ENCODE measurements at places on chromosomes 5 and 9.

DNA sequence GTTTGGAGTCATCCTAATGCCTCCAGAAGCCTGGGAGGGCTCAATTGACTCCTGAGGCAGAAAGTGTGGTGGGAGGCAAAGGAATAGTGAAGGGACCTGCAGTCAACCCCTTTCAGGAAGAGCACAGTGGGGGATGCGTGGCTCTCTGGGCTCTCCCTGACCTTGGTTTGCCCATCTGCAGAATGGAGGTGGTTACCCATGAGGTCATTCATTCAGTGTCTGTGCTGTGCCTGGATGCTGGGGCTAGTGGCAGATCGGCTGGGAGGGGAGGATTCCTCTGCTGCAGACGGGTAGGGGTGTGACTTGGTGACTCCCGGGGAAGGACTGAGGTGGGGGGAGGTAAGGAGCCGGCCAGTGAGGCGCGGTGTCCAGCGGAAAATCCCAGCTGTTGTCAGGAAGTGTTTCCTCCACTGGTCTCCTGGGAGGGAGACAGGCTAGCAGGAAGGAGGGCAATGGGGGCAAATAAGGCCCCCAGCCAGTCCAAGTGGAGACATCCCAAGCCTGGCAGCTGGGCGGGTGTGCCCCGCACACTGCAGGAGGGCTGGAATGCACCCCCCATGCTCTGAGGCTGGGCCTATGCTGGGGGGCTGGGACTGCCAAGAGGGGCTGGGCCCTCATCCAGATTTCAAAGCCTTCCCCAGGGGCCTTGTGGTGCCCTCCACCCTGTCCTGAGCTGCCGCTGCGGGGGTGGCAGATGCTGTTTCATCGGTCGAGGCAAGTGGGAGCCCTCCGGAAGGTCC is 10.9 kb downstream of the CXXC5 start:
- DNase-seq = no peak

GRCh38 chr5:17069995-17070511 is 134.0 kb upstream of the MYO10 start:
- DNase-seq = no peak

DNA sequence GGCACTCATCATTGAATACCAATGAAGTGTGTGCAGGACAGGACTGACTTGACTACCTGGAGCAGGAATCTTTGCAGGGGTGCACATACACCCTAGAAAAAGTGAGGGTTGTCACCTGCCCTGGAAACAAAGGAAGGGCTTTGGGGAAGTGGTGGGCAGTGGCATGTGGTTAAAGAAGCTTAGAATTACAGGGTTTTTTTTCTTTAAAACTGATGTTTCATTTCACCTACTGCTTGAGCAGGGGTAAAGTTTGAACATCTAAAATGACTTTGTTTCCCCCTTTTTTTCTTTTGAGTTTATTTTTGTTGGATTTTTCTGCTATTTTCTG is 2.0 kb upstream of the KDM3B start:
- DNase-seq = no peak

DNA sequence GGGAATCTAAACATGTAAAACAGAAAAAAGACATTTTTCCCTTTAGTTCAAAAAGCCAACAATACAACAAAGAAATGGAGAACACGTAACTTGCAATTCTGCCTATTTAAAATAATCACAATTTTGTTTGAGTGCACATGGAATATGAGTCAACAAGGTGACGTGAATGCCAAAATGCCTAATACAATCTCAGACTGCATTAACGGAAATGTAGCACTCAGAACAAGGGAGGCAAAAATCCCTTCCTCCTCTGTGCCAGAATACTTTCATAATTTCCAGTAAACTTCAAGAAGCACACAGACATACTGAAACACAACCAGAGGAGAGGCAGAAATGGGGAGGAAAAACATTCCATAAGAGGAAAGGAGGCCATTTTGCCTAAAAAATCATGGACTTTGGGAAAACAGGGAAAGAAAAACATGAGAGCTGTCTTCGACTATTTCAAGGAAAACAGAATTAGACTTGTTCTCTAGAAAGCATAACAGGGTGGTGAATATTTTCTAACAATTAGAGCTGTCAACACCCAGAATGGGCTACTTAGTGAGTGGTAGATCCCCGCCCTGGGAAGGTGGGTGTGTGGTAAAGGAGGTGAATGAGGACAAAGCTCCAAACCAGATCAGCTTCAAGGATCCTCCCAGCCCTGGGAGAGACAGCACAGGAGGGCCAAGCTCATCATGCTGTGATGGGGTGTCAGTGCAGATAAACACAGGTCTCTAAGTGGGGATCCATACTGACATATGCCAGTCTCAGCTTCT is 48.2 kb downstream of the ABCA1 start:
- DNase-seq = no peak

DNA sequence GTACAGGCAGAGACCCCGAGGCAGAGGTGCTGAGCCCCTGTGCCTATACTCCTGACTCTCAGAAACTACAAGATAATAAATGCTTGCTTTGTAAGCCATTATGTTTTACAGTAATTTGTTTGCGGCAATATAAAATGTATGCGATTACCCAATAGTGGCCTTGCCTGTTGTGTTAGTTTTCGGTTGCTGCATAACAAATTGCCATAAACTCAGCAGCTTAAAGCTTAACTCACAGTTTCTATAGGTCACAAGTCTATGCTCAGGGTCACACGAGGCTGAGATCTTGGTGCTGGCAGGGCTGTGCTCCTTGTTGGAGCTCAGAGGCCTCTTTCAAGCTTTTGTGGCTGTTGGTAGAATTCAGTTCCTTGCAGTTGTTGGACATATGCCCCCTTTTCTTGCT is 114.8 kb downstream of the COL23A1 start:
- no peak for DNase-seq

- no peak for DNase-seq
Observed at GRCh38 chr5:23025629-23026233, 172.6 kb upstream of the CDH12 start.

DNA sequence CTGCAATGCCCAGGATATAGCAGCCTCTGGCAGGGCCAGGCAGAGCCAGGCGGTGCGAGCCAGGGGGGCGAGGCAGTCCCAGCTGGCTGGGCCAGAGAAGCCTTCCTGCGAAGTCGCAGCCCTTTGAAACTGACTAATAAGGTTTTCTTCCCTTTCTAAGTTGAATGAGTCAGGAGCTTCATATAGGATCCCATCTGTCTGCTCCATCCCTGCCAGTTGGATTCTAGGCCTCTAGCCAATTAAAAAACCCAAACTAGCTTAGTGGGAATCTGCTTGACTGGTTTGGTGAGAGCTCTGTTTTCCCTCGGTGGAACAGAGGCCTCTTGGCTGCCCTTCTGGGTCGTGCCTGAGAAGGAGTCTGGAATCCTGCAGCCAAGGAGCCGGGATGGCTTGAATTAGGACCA is 70.1 kb upstream of the RAPGEF1 start:
- DNase-seq = no peak

GRCh38 chr5:118224546-118224945 is 763.8 kb downstream of the DTWD2 start:
- no peak for DNase-seq

DNA sequence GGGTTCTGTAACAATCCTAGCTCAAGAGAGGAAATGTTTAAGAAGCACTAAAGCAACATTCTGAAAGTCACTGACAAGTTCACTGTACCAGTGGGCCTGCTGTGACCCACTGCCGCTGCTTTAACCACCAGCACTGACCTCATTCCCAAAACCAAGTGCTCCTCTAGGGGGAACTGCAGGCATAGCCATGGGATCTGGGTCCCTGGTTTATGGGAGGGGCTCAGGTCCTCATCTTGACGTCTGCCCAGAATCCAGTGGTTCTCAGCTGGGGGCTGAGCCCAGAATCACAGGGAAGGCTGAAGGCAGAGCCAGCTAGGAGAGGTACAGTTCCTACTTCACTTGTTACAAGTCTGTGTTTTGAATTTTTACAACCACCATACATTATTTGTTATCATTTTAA is 36.1 kb upstream of the SLC2A8 start:
- no peak for DNase-seq

DNA sequence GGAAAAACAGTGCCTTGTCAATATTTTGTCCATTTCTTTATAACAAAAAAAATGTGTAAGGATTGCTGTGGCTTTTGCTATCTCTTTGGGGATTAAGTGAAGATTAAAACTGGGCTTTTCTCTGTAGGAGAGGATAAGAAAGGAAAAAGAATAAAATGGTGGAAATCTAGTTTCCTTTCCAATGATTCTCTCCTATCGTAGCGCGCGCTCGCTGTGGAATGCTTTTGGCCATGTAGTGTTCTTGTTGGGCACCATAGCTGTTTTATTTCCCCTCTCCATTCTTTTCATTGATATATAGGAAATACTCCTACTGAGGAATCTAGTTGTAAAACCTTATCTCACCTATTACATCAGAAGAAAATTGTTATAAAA is 1.5 kb downstream of the STXBP1 start:
- no peak for DNase-seq

- no peak for DNase-seq
Observed at GRCh38 chr5:180467028-180467975, 26.9 kb upstream of the CNOT6 start.

DNA sequence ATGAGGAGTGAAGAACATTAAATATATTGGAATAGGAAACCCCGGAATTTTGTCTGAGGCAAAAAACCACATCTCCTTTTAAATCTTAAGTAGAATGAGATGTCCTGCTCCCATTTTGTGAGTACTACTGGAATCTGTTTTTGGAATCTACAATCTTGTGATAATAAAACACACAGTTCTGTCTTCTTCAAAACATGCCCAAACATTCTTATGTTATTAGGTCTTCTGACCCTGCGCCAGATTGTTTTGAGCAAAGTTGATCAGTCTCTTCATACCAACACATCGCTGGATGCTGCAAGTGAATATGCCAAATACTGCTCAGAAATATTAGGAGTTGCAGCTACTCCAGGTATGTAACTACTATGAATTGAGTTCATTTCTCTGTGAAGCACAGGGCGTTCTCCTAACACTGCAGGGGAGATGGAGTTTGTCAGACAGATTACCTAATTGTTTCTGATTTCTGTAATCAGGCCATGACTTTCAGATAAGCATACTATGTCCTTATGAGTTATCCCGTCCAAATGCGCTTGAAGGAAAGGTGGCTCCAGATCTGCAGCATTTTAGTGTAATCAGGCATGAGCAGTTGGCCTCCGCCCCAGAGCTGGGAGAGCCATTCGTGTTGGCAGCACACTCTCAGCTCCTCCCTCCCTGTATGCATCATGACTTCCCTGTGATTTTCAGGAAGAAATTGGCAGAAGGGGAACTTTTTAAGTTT is 88.0 kb downstream of the NLN start:
- DNase-seq = no peak

GRCh38 chr5:40033009-40033408 is 608.2 kb upstream of the DAB2 start:
- no peak for DNase-seq

DNA sequence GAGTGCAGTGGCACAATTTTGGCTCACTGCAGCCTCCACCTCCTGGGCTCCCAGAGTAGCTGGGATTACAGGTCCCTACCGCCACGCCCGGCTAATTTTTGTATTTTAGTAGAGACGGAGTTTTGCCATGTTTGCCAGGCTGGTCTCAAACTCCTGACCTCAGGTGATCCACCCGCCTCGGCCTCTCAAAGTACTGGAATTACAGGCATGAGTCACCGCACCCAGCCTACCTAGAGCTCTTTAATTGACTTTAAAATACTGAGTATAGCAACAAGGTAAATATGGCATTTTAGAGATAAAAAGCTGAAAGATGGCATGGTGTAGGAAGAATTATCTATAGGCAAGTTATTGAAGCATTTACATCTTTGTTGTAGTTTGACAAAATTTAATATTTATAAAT is 21.0 kb downstream of the APC start:
- no peak for DNase-seq

GRCh38 chr9:89978185-89978584 is 373.4 kb downstream of the GADD45G start:
- no peak for DNase-seq

- DNase-seq = no peak
Observed at GRCh38 chr5:140342287-140342686, 4.1 kb downstream of the HBEGF start.

DNA sequence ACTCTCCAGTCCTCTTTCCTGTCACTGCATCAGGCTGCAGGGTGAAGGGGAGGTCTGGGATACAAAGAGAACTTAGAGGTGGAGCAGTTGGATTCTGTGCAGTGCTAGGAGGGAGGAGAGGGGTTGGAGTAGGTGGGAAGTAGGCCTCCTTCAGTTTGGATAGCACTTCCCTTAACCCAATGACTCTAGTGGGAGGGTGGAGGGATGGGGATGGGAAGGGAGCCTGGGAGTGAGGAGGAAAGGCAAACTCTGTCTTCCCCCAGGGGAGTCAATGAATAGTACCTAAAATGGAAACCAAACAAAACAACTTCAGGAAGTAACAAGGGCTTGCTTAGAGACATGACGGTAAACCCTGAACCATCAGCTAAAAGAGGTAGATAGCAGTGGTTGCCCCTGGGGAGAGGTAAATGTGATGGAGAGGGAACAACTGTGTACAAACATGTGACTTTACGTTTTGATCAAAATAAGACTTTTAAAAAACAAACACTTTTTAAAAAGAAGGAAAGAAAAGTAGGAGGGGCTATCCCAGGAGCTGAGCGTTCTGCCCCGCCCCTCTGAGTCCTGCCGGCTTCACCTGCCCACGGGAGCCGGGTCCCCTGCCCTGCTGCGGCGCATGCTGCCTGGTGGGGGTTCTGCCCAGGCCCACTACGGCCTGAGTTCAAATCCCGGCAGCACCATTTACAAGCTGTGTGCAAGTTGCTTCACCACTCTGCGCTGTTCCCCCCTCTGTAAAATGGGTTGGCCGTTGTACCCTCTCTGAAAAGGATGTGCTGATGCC is 30.9 kb downstream of the GSN start:
- no peak for DNase-seq

GRCh38 chr5:72228960-72229359 is 91.1 kb downstream of the MRPS27 start:
- no peak for DNase-seq

DNA sequence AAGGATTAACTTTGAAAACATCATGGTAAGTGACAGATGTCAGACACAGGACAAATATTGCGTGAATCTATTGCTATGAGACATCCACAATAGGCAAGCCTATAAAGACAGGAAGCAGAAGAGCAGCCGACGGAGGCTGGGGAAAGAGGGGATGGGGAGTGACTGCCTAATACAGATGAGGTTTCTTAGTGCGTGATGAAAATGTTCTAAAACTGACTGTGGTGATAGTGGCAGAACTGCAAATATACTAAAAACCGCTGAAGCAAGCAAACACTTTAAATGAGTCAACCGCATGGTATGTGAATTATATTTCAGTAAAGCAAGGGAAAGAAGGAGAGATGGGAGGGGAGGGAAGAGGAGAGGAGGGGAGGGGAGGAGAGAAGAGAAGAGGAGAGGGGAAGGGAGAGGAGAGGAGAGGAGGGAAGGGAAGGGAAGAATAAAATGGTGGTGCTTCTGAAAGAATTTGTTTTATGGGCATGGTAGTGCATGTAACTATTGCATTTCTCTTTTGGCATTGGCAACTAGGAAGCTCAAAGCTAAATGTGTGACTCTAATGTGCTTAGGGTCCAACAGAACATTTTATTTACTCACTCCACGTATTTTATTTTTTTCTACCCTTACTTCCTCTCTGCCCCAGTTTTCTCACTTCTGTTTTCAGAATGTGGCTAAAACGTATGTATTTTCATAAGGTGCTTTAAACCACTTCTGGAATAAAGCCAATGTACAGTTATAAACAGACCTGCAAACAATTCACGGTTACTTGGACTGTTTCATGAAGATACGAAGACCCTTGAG is 21.3 kb downstream of the AKNA start:
- no peak for DNase-seq

All from stimulated activated CD8-positive, alpha-beta memory T cell treated with anti-CD3 and anti-CD28 coated beads, Interleukin-2, amount 100 ng/mL, for 1 hour (primary cell).